ENCODE measurements at places on chromosomes 4 and X.

- no peak for DNase-seq
These were observed 107.7 kb upstream of the RPS6KA3 start for GRCh38 chrX:20374450-20374849.

DNA sequence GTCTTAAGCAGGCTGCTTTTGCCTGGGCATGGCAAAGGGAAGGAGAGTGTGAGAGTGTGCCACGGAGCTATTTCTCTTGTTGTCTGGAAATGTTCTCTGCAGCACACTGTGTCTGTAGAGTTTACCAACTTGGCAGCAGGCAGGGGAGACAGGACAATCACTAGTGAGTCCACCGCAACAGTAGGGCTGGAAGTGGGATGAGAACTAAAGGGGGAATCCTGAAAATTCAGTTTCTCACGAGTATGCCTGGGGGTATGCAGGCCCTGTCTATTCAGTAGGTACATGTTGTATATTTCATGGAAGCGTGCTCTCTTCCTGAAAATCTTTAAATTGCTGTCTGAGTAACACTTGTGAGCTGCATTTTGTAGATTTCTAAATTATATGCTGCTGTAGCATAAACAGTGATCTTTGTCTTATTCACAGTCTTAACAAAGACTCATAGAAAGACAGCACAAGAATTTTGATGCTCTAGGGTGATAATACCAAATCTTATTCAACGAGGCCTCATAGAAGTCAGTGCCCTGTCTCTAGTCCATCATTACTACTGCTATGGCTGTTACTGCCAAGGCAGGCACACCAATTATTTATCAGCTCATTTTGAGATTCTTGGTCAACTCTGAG lies 200.4 kb upstream of the LEF1 start:
- DNase-seq, result no peak

DNA sequence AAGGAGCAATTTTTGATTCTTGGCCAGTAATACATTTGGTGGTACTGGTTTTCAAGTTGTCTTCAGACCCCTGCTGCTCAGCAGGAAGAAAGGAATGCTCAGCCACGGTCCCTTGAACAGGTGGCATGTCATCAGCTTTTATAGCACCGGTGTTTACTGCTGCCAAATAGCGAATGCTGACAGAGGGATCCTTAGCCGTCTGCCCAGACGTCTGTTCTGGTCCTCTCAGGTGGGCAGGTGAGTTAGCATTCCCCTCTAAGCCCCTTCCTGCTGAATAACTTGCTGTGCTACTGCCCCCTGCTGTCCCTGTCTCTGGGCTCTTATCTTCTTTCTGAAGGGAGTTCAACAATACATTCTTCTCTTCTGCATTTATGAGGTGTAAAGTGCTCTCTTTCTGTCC lies 28.4 kb downstream of the BOD1L1 start:
- DNase-seq, result no peak

DNA sequence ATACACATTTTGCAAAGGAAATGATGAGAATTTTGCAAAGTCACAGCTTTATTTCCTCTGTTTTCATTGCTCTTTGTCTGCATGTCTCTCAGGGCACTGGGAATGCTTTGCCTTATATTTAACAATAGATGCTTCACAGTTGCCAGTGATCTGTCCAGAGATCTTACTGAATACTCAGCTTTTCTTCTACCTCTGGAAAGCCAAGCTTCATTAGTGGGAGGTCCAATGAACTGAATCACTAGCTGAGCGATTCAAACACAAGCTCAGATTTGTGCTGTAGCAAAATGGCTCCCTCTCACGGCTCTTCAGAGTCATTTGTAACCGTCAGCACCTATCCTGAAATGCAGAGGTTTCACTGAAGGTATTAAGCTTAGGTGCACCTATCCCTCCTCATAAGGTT lies 138.9 kb downstream of the DCLK2 start:
- DNase-seq, result no peak

DNA sequence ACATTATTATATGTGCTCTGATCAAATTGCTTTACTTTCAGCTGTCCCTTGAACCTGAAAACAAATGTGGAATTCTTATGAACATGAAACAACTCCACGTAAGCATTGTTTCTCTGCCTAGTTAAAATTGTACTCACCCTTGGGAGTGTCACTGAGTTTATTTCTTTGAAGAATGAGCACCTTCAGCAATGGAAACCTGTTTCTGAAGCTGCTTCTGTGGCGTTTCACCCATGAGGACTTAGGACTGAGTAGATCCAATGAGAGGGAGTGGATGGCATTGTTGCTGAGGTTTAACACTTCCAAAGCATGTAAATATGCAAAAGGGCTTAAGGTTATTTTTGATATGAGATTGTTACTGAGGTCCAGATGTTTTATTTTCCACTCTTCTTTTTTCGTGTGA lies 3.2 kb downstream of the LRRC66 start:
- DNase-seq, result no peak

Measured in Jurkat, Clone E6-1 (cell line).